NCI-H774 (cell line): ENCODE measurements at places on chromosomes 6 and 20.
A peak's percentile ranks its signal among the peaks of the same experiment; 100 is the strongest.

DNA sequence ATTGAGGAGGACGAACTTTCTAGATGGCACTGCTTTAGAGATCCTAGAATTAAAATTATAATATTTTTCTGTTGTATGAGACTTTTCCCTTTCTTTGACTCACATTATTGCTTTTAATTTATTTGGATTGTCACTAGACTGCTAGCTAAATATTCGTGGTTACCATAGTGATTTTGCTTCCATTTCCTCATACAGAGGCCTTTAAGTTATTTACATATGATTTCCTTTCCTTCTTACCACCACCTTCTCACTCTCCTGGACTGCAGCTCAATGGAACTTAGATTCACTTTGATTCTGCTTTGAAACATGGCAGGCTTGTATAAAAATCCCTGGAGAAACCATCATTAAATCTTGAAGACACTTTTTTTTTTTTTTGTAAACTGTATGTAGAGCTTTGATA is 222.9 kb downstream of the LAMA2 start:
- DNase-seq = no peak

DNA sequence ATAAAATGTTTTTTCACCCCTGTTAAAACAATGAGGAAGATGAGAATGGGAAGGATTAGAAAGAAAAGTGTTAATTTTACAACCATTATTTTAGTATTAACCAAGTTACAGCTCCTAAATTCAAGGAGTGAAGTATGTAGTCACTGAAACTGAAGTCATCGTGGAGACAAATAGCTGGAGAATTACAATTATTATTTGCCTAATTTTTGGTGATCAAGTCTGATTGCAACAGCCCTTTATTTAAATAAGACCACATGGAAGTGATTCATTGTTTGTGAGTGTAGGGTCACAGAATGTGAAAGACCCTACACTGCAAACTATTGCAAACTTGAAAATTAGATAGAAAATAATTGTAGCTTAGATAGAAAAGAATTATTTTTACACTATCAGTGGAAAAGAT is 292.4 kb downstream of the CENPW start:
- no peak for DNase-seq

DNA sequence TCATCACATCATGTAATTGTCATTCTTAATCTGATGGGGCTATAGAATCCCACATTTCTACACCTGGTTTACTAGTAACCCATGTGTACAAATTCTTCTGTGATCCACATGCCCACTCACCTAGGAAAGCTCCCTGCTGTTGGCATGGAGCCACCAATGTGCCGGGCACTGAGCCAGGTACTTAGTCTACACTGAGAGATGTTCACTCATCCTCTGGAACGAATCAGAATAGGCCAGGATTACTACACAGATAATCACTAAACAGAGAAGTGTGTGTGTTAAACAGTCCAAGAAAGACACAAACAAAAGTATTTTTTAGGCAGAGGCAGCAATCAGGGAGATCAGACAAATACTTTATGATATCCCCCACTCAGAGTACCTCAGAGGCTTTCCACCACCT is 193.2 kb upstream of the VGLL2 start:
- DNase-seq = peak; percentile 54

- peak; percentile 24 for DNase-seq
These were observed 154.6 kb downstream of the CDKAL1 start for GRCh38 chr6:20688710-20689500.

- no peak for DNase-seq
These were observed 789.6 kb upstream of the EYS start for GRCh38 chr6:66496659-66497058.

- no peak for DNase-seq
These were observed 10.9 kb upstream of the CNKSR3 start for GRCh38 chr6:154521412-154521811.

DNA sequence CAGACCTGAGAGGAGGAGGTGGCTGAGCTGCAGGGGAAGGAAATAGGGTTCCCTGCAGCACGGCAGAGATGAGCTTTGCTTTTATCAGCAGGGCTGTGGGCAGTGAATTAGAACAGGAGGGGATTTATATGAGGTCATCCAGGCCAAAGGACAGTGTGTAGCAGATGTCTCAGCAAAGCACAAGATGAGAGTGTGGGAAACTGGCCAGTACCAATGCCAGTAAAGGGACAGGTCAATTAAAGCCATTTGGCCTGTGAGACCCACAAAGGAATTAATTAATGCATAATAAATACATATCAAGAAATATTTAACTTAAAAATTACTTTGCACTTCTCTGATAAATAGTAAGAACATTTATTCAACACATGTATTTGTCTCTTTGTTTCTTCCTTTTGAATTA is at the start of gene DEFB119:
DEFB119 (minus strand) TSS at position 101 of the 400 bp plus-strand sequence. CDS start 107 bp downstream, outside the sequence.
- no peak for DNase-seq

DNA sequence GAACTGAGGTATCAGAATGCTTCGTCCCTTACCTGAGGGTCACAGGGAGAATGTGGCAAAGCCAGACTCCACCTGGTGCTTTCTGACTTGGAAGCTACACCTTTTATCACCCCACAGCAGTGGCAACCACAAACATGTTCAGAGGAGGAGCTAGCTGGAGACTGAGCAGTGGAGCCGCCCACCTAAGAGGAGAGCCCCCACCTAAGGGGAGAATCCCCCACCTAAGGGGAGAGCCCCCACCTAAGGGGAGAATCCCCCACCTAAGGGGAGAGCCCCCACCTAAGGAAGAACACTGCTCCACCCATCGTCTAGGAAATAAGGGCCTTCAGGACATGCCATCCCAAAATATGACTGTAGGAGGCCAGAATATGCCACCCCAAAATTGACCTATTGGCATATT is 4.0 kb downstream of the SLC52A3 start:
- DNase-seq = no peak

DNA sequence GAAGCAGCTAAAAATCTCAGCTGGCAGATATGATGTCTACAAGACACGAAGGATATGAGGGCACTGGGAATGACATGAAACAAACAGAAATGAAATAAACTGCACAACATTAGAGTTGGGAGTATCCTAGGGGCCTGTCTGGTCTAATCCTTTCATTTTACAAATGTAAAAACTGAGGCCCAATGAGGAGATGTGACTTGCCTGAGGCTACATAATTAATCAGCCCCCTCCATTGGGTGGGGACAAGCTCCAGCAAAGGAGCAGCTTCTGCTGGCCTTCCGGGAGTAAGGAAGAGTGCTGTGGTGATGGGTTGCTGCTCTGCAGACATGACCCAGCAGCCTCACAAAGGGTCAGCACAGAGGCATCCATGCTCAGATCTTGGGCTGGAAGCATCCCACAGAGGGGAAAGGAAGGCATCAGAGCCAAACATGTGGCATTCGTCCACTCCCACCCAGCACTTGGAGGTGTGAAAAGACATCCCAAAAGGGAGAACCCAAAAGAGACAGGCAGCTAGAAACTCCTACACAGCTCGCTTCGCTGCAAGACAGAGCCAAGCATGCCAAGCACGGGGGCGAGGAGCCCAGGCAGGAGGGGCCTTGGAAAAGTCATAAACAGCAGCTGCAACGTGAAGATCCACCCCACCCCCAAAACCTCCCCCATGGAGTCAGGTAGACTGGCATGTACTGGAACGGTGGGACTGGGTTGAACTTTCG is 183.7 kb downstream of the UNC5CL start:
- no peak for DNase-seq

GRCh38 chr6:68237205-68237604 is 397.9 kb upstream of the ADGRB3 start:
- DNase-seq = peak; percentile 65

GRCh38 chr20:17460119-17460518 is 71.1 kb downstream of the BFSP1 start:
- no peak for DNase-seq

DNA sequence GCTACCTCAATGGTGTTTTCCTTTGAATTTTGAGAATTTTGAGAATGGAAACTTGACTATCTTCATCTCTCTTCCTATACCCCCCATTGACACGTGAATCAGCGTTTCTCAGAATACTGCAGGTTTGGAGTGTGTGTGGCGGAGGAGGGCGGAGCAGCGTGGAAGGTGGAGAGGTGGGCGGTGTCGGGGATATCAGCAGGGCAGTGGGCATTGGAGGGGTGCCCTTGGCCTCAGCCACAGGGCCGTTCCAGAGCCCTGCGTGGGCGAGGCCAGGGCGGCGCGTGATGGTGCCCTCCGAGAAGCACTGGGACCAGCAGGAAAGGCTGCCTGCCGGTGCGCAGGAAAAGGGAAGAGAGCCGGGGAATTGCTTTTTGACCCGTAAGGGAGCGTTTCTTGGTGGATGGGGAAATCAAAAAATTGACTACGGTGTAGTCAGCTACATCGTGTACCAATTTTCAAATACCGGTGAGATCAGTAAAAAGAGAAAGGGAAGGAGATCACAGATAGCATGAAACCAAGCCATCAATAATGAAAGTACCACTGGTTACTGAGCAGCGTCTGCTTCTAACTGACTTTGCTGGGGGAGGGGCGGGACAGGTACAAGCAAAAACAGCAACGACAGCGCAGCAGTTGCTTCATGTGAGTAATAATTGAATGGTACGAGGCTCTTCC is 82.7 kb upstream of the DUSP22 start:
- no peak for DNase-seq

DNA sequence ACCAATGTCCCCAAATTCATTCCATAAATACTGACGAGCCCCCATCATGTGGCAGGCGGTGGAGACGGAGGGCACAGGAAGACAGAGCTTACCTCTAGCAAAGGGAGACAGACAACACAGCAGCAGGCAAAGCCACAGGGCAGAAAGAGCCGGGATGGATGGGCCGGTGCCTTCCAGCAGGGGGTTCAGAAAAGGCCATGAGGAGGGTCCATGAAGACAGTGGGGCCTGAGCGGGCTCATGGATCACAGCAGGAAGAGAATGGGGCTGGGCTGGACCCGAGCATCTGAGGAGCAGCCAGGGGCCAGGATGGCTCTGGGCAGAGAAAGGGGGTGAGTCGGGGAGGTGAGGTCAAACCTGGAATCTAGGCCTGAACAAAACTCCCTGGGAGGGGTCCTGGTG is 42.0 kb downstream of the PREX1 start:
- DNase-seq = no peak

DNA sequence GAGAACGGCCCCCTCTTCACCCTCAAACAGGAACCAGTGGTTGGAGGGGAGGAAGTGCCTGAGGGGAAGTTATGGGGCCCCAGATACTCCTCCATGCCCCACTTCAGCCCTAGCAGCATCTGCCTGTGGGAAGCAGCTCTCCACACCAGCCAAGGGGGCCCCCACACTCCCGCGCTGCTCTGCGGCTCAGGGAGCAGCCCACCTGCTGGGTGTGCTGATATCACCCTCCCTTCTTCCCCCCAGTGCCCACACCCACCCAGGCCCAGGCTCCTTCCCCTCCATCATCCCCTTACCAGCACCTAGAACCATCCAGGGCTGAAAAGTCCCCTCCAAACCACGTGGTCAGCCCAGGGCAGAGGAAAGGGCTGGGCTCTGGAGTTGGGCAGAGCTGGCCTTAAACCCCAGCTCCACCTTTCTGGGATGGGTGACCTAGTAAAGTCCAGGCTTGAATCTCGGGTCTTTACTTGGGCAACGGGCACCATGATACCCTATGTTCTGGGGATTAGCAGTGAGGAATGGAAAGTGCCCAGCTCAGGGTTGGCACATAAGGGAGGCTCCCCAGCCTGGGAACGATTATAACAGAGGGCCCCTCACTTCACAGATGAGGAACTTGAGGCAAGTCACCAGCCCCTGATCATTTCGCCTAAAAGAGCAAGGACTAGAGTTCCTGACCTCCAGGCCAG is 663 bp downstream of the LST1 start:
- no peak for DNase-seq

- DNase-seq = no peak
These were observed 89.0 kb upstream of the AKIRIN2 start for GRCh38 chr6:87791029-87791428.

GRCh38 chr20:44032583-44033331 is 118.1 kb downstream of the TOX2 start:
- DNase-seq = no peak

- no peak for DNase-seq
These were observed 100.9 kb downstream of the PPP1R14C start for GRCh38 chr6:150243620-150244314.

DNA sequence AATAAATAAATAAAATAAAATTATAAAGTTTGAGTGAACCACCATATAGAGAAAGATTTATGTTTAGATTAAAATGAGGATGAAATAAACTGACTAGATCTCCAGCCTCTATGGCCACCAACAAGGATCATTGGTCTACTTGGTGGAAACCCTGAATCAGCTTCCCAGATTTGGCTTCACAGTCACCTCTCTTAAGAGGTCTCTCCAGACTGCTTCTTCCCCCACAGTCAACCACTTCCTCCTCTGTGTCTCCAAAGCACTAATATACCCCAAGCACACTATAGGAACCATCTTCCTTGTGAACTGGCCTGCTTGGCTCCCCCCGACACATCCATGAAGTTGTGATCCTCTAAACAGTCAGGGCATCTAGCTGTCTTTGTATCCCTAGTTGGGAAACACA is 529.6 kb upstream of the RNF217 start:
- no peak for DNase-seq

DNA sequence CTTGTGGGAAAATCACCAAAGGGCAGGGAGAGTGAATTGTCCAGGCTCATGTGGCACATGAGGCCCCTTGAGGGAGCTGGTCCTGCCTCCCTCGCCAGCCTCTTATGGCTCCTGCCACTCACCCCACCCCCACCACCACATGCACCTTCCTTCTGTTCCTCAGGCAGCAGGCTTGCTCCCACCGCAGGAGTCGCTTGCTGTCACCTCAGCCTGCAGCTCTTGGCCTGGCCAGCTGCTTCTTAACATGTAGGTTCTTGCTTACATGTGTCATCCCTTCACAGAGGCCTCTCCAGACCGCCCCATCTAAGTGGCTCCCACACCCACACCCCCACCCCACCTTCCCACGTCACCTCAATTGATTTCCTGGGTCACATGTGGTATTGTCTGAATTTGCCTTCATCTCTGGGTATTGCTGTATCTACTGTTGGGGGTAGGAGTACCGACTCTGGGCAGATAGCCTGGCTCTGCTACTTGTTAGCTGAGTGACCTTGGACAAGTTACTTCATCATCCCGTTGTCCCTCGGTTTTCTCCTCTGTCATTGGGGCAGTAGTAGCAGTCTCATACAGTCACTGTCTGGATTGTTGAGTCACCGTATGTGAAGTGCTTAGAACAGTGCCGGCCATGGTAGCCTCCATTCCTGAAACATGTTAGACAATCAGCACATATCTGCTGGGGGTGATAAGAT is 41.7 kb downstream of the SLC9A8 start:
- no peak for DNase-seq

GRCh38 chr6:140478631-140479030 is 1104.2 kb upstream of the CITED2 start:
- DNase-seq = no peak

GRCh38 chr6:152594701-152595100 is 42.5 kb downstream of the SYNE1 start:
- no peak for DNase-seq

DNA sequence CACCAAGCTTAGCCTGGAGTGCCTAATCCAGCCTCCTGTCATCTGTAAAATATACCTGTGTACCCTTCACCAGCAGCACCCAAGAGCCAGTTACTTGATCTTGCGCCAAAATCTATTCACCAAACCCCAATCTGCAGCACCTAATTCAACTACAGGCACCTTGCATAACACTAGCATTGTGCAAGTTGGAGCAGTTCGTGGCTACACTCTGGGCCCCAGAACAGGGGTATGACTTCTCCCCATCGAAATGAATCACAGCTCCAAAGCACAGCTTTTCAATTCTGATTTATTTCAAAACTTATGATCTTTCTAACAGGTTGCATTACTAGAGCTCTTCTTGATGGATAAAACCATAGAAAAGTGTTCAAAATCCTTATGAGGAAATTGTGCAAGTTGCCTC is 100.4 kb upstream of the TCF21 start:
- no peak for DNase-seq

GRCh38 chr6:65908065-65908464 is 201.0 kb upstream of the EYS start:
- DNase-seq = no peak
